CD4-positive, alpha-beta T cell treated with Interleukin-4 for 4 hours (primary cell): ENCODE measurements at places on chromosomes 7 and 10.
A peak's percentile ranks its signal among the peaks of the same experiment; 100 is the strongest.

- no peak for DNase-seq
These were observed 66.9 kb downstream of the BBS9 start for GRCh38 chr7:33196221-33196620.

DNA sequence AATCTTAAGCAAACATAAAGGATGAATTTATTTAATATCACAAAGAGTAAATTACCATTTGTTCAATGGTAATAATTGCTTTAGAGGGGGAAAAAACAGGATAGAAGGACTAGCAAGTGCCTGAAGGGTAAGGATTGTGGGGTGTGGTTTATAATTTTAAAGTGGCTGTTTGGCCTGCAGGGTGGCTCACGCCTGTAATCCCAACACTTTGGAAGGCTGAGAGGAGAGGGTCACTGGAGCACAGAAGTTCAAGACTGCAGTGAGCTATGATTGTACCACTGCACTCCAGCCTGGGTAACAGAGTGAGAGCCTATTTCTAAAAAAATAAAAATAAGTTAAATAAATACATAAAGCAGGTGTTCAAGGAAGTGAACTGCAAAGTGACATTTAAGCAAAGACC is 199.9 kb upstream of the AHR start:
- DNase-seq: no peak

DNA sequence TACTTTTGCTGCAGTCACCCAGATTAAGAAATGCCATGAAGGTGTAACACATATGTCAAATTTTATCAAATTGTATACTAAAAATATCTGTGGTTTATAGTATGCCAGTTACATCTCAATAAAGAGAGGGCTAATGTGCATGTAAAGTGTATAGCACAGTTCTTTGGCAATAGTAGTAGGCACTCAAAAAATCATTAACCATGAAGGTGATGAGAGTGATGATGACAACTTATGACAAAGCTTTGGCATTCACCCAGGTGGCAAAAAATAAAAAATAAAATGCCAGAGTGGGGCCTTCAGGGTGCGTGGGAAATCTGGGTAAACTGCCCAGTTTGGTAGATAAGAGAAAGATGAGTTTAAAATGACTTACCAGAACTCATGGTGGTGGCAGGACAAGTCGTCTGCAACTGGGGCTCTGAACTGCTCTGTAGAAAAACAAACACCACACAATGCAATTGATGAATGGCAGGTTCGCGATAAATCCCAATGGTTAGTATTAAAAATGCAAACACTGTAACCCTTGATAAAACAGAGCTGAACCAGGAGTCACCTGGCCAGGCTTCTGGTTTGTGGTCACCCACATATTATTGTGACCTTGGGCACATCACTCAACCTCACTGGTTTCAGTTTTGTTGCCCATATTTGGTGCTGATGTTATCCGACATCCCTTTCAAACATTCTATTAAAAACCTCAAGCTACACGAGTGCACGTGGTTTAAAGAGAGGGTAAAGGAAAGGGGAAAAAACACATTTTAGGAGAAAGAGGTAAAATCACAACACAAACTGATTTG is 120.2 kb downstream of the SORBS1 start:
- DNase-seq: no peak

DNA sequence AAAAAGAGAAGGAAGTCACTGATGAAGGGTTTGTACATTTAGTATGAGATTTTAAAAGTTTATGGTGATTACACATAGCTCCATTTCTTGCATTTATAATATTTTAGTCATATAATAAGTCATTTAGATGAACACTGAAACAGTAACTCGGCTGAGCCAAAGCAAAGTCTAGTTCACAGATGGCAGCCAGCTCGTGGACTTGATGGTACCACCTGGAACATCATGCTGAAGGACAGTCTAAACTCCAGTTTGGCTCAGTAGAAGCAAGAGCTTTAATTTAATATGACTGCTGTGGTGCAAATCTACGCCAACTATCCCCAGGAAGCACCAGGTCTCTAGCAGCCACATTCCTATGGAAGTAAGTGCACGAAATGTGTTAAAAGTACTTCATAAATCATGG is 16.4 kb downstream of the SRI start:
- no peak for DNase-seq

- DNase-seq: no peak
These were observed 105.9 kb downstream of the CPEB3 start for GRCh38 chr10:92184977-92185376.

DNA sequence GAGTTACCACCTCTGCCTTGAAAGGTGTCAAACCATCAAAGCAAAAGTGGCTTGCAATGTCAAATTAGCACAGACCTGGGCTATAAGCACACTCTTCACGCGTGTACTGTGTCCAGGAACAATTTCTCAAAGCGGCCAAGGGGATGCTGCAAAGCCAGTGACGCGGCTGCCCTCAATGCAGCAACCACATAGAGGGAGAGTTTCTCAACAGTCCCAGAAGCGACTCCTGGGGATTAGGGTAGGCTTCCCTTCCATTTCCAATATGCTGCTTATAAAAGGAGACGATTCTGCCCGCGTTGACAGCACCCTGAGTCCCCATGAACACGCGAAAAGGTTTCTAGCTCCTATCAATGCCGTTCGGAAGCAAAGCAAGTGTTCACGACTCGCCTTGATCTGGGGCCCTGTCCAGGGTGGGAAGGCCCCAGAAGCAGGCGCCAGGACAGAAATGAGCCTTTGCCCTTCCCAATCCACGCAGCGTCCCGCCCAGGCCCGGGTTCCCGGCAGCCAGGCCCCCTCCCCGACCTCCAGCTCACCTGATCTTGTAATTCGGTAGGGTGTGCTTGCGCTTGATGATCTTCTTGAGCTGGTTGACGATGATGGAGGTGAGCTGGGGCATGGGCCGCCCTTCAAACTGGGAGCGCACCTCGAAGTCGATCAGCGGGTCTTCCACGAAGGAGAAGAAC is 1.3 kb downstream of the PDZD8 start:
- DNase-seq: peak; percentile 4

DNA sequence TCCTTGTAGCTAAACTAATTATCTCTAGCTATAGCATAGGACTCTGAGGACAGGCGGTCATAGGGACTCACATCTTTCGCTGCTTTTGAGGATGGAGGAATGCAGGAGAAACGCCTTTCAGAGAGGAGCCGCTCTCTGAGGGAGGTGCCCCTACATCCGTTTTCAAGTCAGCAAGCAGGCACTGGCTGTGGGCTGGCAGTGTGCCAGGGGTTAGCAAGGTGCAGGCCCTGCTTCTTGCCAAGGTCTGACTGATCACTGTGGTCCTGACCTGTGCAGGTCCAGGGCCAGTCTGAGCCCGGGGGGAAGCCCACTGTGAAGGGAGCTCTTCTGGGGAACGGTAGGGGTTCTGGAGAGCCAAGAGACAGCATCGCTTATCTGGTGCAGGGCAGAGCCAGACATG is 89.4 kb downstream of the SH3PXD2A start:
- peak; percentile 77 for DNase-seq

- DNase-seq: no peak
These were observed 161.5 kb upstream of the TBX20 start for GRCh38 chr7:35415411-35415822.

GRCh38 chr10:70925377-70926225 is 37.2 kb upstream of the PCBD1 start:
- DNase-seq: peak; percentile 27

GRCh38 chr7:128890306-128891109 is 20.0 kb downstream of the KCP start:
- DNase-seq: no peak

DNA sequence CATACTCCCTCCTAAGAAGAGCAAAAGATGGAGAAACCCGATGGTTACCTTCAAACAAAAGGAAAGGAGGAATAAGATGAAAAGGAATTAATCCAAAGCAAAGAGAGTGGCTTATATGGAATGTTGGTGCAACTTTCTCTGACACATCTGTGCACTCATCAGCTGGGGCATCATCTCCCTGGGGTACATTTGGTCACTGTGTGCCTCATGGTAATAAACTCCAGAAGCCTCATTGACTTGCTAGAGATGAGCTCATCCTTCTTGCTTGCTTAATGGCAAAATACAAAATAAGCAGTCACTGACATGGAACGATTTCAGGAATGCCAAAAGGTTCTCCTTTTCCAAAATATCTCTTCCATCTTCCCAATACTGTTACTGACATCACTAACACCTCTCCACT is 22.5 kb downstream of the CAV1 start:
- DNase-seq: no peak

GRCh38 chr7:140605337-140605736 is 35.3 kb downstream of the DENND2A start:
- no peak for DNase-seq

DNA sequence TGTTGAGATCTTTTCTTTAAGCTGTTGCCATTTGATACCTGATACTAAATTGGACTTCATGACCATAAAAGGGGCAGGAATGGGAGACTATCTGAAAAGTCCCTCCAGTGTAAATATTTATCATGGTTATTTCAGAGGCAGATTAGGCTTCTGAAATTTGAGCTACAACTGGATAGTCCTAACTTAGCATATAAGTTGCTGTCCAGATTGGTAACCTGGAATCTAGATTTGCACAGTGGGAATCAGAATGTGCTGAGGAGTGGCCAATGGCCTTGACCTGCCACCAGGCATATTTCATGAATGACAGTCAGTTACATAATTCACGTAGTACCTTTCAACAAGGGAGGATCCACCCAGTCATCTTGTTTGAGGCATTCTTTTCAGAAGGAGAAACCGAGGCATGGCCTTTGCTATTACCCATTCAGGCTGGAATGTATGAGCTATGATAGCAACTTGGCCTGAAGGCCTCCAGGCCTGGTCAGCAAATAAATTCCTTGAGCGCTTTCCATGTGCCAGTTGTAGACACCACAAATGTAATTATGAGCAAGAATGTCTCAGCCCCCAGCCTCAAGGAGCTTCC is 80.0 kb downstream of the EEPD1 start:
- DNase-seq: no peak

GRCh38 chr10:35872671-35873070 is 230.6 kb upstream of the FZD8 start:
- DNase-seq: no peak

DNA sequence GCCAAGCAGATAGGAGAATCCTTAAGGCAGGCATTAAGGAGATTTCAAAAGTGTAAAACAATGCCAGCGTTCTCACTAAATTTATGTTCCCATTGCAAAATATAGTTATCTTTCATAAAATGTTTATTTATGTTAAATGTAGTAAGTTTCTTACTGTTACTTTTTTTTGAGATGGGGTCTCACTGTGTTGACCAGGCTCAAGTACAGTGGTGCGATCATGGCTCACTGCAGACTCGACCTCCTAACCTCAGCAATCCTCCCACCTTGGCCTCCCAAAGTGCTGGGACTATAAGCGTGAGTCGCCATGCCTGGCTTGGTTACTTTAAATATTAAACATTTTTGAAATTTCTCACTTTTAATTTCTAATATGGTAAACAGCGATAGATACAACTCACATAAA is 31.8 kb upstream of the PRKAR2B start:
- DNase-seq: no peak

GRCh38 chr7:104550362-104550761 is 222.0 kb downstream of the LHFPL3 start:
- DNase-seq: no peak

DNA sequence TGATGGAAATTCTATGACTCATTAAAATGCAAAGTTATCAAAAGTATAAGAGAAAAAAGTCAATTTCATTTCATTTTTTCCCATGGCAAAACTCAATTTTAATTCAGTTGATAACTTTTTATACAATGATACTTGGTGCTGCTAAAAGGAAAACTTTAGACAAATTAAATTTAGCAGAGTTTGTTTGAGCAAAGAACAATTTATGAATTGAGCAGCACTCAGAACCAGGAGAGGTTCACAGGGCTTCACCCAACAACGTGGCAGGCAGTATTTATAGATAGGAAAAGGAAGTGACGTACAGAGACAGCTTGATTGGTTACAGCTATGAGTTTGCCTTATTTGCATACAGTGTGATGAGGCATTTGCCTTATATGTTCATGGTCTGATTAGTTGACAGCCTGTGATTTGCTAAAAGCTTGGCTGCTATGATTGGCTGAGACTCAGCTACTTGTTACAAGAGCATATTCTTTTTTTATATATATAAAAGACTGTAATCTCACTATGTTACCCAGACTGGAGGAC is 157.2 kb upstream of the CELF2 start:
- no peak for DNase-seq

GRCh38 chr10:99912041-99912440 is 97.7 kb downstream of the DNMBP start:
- no peak for DNase-seq

DNA sequence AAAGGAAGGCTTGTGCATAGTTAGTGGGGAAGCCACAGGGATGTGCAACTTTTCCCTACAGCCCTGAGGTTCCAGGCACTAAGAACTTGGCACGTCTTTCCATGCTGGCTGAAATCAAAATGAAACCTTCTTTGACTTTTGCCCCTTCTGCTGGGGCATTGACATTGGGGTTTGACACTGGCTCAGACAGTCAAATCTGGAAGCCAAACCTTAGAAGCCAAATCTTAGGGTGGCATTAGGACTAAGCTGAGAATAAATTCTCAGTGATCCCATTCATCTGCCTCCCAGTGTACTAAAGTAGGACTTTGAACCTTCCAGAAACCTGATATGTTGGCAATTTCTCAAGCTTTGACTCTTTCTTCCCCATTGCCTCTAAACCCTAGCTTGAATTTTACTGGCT is 31.3 kb upstream of the INSYN2A start:
- DNase-seq: no peak

DNA sequence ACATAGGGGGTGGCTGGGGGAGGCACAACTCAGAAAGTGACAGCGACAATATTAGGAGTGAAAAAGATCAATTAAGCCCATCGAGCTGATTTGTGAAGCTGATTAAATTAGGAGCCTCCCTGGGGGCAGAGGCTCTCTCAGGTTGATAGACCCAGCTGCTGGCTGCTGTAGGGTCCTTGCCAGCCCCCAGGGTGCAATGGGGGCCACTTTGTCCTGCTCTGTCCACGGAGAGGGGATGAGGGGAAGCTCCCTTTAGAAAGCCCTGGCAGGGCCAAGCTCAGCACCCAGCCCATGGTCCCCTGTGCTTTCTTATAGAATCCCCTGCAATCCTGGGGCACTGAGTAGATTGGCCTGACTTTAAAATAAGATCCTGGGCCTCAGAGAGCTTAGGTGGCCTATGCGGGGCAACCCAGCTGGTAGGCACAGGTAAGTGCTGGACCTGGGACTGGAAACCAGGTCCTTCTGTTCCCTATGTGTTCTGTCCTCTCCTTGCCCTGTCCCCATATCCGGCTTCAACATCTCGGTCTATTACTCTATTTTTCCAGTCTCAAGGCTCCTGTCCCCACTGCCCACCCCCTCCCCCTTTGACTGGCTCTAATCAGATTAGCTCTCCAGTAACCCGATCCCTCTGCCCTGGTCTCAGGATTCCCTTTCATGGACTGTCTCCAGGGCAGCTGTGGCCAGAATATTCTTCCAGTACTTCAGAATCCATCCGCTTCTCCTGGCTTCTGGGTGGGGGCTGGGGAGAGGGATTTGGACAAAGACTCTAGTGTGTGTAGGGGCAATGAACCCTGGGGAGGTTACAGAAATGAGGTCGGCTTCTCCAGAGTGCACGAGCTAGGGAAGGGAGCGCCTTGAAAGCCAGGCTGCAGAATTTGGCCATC is 259.6 kb downstream of the RPS24 start:
- DNase-seq: no peak
